ENCODE measurements at places on chromosomes 1 and 21.

DNA sequence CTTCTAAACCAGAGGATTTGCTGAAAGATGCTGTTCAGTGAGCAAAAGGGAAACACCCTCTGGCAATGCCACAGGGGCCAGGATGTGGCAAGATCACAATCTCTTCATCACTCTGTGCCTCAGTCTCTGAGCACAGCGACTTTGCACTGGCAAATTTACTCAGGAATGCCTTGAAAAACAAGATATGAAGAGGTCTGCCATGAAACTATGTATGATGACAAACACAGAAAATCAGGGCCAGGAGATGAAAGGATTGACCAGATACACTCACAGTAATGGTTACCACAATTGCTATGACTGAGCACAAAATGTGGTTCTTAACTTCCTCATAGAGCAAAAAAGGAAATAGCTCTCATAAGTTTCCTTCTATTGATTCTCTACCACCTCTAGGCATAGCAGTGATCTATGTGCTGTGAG lies 5.8 kb downstream of the TTC13 start:
- no peak for DNase-seq

DNA sequence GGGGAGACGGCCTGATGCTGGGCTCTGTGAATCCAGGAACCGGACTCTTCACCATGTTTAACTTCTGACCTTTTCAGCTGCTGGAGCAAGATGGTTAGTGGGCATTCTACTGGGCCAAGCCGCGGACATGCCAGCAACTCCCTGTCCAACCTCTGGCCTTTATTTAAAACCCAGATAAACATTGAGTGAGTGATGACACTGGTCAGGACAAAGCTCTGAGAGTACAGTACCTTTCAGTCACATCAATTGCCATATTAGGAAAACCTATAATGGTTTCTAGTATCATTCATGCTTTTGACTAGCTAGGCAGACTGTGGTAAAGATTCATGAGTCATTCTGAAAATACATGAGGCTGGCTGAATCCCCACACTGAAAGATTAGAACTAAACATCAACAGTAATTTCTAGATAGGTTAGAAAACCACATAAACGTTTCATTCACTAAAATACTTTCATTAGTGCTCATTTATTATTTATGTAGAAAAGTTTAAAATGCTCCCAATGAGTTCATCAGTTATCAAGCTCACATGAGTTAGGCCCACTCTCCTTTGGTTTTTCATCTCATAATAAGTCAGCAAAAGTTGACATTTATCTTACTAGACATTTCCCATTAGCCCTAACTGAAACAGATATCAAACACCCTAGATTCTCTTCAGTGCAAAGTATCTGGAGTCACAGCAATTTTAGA lies 7.1 kb upstream of the ACTA1 start:
- DNase-seq = peak; percentile 67

DNA sequence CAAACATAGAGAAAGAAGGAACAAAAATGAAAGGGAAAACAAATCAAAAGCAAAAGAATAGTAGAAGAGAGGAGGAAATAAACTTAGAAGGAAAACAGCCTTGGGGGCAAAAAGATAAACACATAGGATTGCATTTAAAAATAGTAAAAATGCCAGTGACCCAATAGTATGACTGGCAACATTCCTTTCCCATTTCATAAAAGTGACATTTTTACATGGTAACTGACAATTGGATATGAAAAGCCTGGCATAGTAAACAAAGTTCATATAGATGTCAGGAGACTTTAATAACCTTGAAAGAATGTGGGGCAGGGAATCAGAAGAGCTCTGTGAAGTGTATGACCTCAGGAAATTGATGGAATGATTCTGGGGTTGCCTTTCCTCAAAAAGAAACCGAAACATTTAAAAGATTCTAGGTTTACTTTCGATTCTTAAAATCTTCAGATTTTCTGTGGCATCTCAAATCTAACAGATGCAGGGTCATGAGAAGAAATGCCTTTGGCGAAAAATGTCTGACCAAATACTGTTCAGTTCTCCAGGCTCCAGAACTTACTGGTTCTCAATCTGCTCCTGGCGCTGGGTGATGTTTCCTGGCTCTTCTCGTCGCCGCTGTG lies 33.7 kb downstream of the SPTA1 start:
- no peak for DNase-seq

DNA sequence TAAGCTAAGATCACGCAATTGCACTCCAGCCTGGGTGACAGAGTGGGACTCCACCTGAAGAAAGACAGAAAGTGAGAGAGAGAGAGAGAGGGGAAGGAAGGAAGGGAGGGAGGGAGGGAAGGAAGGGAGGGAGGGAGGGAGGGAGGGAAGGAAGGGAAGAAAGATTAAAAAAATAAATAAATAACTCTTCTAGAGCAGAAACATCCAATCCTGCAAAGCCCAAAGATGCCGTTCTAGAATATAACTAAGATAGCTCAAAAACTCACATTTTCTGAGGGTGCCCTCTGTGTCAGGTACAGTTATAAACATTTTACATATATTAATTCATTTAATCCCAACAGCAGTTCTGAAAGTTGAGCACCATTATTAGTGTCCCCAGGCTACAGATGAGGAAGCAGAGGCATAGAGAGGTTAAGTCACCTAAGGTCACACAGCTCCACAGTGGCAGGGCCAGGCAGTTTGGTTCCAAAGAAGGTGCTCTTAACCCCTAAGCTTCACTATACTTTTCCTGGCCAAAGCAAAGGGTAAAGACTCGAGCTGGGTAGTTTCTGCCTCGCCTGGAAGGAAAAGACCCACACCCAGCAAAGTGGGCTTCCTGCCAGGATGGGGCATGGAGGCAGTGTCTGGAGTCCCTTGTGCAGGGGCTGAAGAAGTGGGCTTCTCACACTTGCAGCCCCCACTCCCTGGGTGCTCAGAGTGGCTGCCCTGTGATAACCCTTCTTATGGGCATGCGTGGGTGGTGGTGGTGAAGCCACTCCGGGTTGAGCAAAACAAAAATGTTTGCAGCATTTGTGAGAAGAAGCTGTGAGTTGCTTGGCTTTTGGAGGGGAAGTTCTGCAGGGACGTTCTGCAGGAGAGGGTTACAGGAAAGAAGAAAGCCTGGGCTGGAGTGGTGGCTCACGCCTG lies 7.9 kb upstream of the PIK3CD start:
- no peak for DNase-seq

- DNase-seq = no peak
Observed at GRCh38 chr1:235169986-235170385, 8.9 kb upstream of the RBM34 start.

DNA sequence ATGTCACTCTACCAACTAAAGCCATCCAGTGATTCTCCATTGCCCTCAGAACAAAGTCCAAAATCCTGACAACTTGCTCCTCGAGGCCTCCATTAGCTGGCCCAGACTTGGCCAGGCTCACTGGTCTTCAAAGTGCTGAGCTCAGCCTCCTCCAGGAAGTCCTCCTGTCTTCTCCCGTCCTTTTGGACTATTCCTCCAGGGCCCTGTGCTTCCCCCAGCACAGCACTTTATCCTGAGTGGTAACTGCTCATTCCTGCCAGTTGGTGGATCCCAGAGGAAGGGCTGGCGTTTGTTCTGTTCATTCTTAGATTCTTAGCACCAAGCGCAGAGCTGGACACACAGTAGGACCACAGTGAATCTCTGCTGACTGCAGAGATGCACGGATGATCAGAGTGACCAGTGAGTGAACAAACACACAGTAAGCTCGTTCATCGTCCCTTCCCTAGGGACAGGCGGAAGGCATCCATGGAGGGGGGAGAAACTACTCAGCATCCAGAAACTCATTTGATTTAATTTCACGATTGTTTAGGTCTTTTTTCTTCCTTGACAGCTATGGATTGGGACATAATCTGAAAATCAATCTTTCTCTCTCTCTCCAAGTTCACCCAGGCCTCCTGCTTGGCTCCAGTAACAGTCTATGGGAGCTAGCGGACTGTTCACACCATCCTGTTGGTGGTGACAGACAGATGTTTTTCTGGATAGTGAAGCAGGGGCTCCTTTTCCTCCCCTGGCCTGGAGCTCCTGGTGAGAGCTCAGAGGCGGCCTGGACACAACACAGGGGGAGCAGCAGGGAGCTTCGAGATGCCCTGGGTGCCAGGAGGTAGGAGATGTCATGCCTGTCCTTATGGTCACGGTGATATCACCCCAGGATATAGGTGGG lies 180.2 kb downstream of the PTPRU start:
- DNase-seq = no peak

DNA sequence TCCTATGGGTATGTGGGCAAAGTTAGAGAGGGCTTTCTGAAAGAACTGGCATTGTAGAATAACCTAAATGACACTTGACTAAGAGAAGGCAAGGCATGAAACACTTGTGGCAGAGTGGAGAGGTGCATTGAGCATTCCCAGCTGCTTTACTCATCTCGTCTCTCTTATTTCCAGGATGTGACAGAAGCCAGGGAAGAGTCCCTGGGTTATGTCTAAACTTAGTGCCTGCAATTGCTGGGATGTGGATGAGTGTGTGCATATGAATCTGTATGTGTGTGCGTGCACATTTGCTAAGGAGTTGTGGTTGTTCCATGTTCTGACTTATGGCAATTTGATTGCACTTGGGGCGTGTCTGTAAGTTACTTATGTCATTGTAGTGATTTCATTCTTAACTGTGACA lies 1326.5 kb upstream of the B3GALT2 start:
- DNase-seq = no peak

GRCh38 chr1:112520166-112520565 lies 11.4 kb downstream of the WNT2B start:
- DNase-seq = no peak

GRCh38 chr1:21051177-21051825 lies 125.4 kb downstream of the EIF4G3 start:
- DNase-seq = no peak

Data from fibroblast of villous mesenchyme (primary cell).